ENCODE measurements at places on chromosomes 1 and 21.
A peak's percentile ranks its signal among the peaks of the same experiment; 100 is the strongest.

- no peak for DNase-seq
These were observed 225.8 kb upstream of the L1TD1 start for GRCh38 chr1:61968869-61969268.

DNA sequence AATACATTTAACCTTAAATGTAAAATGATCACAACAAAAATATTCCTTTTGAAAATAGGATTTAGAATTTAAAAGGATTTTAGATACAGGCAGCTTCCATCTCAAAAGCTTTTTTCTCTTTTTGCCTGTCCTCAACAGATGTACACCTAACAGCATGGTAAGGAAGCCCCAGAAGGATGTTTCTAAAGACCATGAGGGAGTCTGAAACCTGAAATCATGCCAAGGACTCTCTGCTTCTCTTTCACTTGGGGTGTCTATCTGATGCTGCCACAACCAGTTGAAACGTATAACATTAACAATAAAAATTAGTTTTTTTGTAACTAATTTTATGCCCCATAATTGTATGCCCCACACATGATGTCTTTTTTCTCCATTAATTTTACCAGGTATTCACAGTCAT lies 5.4 kb upstream of the ZNF281 start:
- DNase-seq, result no peak

- DNase-seq, result peak; percentile 62
These were observed 46.6 kb downstream of the RGS7 start for GRCh38 chr1:241310451-241310850.

DNA sequence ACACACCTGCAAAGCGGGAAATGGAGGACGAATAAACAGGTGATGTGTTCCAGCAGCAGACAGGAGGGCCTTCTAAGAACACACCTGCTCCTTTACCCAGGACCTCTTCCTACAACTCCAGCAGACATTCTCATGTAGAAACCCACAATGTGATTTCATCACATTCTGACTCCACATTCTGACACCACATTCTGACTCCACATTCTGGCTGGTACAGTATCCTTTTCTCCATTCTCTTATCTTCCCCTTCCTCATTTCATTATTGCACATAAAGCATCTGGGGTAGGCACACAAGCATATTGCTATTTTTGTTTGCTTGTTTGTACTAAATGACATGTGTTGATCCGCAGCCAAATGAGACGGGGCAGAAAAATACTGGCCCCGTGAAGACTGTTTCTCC lies 3.6 kb upstream of the ZNF124 start:
- DNase-seq, result no peak

GRCh38 chr21:44547656-44548331 lies 3.5 kb downstream of the KRTAP10-2 start:
- no peak for DNase-seq

DNA sequence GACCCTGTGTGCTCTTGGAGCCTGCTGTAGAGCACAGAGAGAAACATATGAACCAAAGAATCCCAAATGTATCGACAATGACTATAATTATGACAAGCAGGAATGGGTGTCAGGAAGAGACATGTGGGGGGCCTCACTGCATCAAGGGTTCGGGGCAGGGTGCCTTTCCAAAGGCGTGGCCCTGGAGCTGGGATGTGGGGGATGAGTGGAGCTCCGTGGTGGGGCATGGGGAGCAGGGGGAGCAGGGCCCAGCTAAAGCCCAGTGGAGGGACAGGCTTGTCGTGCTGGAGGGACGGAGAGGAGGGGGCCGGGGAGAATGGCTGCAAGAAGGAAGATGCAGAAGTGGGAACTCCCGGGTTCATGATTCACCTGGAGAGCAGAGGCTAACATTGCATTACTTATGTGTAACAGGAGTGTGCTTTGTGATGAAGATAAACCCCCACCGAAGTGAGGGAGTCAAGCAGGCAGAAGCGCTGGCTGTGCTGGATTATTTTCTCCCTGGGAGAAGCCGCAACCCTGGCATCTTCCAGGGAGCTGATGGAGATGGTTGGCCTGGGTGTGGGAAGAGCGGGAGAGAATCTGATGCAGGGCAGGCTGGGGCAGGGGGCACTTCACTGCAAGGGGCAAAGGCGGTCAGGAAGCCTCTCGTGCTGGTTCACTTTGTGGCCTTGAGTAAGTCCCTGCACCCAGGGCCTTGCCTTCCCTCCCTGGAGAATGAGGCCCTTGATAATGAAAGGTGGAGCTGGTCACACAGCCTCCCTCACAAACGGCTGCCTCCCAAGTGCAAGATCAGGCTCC lies 124.6 kb upstream of the RUNX3 start:
- DNase-seq, result no peak

DNA sequence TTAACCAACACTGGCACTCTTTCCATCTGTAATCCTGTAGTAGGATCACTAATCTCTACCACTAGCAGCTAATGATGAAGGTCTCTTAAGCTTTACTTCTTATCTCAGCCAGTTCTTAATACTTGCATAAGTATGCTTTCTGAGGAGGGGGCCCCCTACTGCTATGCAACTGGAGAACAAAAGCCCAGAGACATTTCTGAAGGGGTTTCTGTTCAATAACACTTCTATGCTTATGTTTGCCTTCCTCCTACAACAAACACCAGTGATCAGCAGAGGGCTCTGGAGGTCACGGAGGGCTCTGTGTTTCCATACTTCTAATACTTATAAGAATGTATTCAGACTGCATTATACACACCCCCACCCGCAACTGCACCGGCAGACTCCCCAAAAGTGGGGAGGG lies 215.8 kb downstream of the BARHL2 start:
- no peak for DNase-seq

- DNase-seq, result peak; percentile 19
These were observed 338.2 kb downstream of the KIF26B start for GRCh38 chr1:245493029-245493428.

- DNase-seq, result no peak
These were observed 75.6 kb downstream of the LMO4 start for GRCh38 chr1:87404296-87404695.
